Right atrium auricular region (tissue), 2 donors: ENCODE measurements at places on chromosomes 5 and 9.

- DNase-seq: peak; percentile 84
Observed at GRCh38 chr9:110555551-110556331, 23.8 kb downstream of the SVEP1 start.

GRCh38 chr9:85402551-85402950, 339.2 kb downstream of the AGTPBP1 start:
- no peak for DNase-seq

- no peak for DNase-seq
Observed at GRCh38 chr5:97141031-97141430, 1.4 kb downstream of the LIX1 start.

DNA sequence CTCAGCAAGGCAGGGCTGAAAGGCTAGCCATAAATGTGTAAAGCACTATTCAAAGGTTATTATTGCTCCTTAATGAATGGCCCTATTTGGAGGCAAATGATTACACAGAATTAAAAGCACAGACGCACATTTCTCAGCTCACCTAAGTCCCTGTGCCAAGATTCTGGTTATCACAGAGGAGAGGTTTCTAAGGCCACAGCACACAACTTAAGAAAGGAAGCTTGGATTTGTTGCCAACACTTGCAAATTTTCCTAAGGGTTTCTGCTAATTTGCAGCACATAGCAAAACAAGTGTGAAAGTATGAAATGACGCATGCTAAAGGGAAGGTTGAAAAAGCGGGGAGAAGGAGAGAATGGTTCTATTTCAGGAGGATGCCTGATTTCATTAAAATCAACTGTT, 834.1 kb upstream of the C9orf72 start:
- DNase-seq: no peak

DNA sequence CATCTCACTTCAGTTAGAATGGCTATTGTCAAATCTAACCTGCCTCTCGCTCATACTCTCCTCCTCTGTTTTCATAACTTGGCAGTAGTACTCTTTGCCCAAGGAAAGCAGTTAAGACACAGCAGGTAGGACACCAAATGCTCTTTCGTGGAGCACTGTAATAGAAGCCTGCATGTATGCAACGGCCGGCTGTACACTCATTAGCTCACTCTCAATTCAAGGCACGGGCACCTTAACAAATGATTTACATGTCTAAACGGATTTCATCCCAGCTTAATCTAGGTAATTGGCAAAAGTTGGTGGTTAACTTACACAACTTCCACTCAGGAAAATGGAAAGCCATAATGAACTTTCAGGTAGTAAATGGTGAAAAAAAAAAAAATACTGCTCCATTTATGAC, 14.9 kb downstream of the DEPDC1B start:
- no peak for DNase-seq

GRCh38 chr5:1820381-1820780, 19.2 kb downstream of the NDUFS6 start:
- no peak for DNase-seq

DNA sequence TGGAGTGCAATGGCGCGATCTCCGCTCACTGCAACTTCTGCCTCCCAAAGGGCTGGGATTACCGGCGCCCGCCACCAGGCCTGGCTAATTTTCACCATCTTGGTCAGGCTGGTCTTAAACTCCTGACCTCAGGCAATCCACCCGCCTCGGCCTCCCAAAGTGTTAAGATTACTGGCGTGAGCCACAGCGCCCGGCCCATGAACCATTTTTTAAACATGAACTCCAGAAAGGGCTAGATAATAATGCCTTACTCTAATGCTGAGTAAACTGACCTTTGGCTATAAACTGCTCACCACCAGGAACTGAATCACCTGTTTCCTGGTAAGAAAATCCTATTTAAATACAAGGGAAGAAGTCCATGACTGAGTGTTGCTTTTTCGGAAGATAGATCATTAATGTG, 23.2 kb upstream of the DAB2 start:
- DNase-seq: no peak

- no peak for DNase-seq
Observed at GRCh38 chr5:109496112-109496511, 86.3 kb upstream of the PJA2 start.

- no peak for DNase-seq
Observed at GRCh38 chr5:39186289-39186688, 33.1 kb downstream of the FYB1 start.

GRCh38 chr5:178312880-178313282, 80.3 kb upstream of the PHYKPL start:
- peak; percentile 72 for DNase-seq

DNA sequence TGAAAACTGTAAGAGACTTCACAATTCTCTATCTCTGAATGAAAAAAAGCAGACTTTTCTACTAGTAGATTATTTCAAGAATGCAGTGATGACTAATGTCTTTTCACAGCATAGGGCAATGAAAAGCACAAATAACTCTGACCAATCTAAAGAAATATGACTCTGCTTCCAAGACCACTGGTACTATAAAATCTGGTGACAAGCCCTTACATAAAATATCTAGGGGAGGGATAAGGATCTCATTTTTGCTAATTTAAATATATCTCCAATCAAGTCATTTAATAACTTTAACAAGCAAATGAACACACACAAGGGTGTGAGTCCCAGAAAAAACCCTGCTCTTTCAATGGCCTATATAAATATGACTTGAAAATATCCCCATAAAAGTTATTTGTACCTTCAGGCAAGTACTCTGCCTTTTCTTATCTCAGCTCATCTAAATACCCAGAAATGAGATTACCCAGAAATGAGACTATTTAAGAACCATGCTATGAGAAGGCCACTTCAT, 105.2 kb downstream of the GNAQ start:
- DNase-seq: no peak

DNA sequence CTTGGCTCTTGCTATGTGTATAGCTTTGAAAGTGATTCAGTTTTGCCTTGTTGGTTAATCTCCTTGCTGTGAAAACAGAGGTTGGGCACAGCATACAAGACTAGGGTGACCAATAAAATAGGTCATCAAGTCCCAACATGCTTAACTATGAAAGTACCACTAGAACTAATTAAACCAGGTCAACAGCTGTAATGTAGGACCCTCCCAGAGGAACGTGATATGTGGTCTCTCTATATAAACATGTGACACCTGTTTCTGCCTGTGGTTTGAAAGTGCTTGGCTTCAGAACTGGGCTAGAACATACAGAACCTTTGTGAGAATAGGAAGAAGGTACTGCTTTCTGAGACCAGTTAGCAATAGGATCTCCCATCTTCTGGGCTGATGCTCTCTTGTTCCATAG, 297.1 kb downstream of the FBXL7 start:
- no peak for DNase-seq

DNA sequence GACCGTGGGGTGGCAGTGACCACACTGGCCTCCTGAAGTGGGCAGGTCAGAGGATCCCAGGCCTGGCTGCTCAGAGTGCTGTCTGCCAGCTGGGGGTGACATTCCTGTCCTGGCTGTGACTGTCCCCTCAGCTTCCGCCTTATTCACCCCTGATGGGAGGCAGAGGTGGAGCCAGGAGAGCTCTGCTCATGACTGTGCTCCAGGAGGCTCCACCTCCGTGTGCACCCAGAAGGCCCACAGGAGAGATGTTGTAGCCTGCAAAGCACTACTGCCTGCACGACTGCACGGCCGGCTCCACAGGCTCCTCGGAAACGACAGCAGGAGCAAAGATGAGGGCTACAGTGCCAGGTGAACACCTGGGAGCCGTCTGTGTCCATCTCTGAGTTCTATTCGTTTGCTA, 60.9 kb downstream of the ROPN1L start:
- no peak for DNase-seq

GRCh38 chr5:172321593-172321992, 38.0 kb upstream of the UBTD2 start:
- DNase-seq: no peak

- peak; percentile 9 for DNase-seq
Observed at GRCh38 chr5:6572825-6573380, 59.9 kb downstream of the NSUN2 start.

DNA sequence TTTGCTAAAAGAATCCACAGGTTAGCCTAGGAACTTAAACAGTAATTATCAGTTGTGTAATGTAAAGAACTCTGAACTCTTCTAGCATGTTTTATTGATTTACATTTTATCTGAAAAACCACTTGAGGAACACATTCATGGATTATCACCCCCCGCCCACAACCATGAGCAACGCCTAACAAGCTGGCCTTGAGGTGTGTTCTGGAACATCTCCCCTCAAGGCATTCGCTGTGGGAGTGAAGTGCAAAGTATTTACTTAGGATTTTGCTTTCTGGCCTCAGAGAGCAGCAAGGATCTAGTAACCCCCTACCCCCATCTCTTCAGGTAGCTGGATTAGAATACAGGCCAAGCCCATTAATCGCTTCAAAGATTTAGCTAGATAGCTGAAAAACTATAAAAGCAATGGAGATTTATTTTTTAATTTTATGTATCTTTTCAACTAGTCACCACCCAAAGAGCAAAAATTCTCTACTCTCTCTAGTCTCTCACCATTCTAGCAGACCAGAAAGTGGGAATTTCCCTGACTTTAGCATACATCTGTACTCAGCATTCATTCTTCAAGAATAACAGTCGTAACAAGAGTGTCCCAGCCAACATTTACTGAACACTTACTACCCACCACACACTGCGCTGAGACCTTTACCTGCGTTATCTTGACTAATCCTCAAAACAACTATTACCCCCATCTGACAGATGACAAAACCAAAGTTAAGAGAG, 37.2 kb downstream of the DDX31 start:
- DNase-seq: no peak

DNA sequence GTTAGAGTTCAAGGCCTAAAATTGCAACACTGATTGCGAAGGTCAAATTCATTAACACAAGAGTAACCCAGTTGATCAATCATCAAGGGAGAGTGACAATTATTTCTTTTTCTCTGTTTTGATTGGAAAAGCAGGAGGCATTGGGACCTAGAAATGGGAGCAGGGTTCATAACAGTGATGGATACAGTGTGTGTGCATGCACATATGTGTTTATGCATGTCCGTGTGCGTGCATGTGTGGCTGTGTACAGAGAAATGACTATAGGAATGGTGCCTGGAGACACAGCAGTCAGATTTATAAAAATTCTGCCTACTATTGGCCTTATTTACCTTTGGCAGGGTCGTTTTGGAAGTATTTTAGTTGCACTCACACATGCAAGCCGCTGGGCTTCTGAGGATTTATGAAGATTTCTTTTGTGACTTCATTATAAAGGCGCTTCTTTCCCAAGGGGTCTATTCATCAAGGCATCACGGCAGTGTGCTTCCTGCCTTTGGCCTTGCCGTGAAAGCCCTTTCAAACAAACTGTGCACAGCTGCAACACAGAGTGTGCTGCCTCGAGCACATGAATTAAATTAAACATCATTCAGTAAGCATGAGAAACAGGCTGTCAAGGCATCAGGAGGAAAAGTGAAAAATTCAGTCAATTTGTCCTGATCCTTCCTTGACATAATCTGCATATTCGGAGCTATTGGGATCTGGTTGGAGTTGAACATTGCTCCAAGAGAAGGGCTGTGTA, 122.8 kb upstream of the PUM3 start:
- no peak for DNase-seq

GRCh38 chr9:69805962-69806515, 14.6 kb upstream of the CFAP95 start:
- peak; percentile 68 for DNase-seq

- no peak for DNase-seq
Observed at GRCh38 chr5:73912821-73913271, 286.9 kb downstream of the ARHGEF28 start.

- no peak for DNase-seq
Observed at GRCh38 chr9:26033336-26033735, 355.1 kb upstream of the TUSC1 start.

DNA sequence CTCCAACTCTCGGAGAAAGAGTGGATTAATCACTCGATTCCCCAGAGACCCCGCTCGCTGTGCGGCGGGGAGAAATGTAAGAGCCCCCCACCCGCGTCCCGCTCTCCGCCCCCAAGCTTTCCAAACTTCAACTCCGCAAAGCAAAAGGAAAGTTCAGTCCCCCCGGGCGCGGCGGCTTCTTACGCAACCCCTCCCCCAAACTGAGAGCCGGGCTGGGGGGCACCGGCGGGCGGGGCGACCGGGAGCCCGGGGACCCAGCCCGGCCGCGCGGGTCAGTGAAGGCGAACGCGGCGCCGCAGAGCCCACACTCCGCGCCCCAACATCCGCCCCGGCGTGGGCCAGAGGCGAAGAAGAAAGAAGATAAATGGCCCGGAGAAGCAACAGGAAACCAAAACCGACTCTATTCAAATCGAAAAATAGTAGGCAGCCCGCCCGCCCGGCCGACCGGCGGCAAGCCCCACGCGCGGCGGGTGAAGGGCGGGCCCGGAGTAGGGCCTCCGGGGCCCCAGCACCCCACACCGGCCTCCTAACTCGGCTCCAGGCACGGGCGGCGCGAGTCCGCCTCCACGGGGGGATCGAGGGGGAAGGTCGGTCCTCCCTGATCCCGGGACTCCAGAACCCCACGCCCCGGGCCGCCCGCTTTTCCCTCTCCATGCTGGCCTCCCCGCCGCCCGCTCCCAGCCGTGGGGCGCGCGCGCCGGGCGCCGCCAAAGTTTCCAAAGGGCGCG, 720 bp downstream of the NOTCH1 start:
- no peak for DNase-seq

DNA sequence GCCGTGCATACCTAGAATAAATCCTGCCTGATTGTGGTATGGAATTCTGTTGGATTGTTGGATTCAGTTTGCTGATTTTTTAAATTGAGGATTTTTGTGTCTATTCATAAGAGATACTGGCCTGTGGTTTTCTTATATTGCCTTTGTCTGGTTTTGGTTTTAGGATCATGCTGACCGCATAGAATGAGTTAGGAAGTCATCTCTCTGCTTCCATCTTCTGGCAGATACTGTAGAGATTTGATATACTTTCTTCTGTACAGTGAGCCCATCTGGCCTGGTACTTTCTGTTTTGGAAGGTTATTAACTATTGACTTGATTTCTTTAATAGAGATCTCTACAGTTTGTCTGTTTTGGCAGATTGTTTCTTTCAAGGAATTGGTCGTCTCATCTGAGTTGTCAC, 14.7 kb downstream of the CEP72 start:
- DNase-seq: no peak

GRCh38 chr5:131384616-131385214, 120.9 kb downstream of the CDC42SE2 start:
- no peak for DNase-seq

DNA sequence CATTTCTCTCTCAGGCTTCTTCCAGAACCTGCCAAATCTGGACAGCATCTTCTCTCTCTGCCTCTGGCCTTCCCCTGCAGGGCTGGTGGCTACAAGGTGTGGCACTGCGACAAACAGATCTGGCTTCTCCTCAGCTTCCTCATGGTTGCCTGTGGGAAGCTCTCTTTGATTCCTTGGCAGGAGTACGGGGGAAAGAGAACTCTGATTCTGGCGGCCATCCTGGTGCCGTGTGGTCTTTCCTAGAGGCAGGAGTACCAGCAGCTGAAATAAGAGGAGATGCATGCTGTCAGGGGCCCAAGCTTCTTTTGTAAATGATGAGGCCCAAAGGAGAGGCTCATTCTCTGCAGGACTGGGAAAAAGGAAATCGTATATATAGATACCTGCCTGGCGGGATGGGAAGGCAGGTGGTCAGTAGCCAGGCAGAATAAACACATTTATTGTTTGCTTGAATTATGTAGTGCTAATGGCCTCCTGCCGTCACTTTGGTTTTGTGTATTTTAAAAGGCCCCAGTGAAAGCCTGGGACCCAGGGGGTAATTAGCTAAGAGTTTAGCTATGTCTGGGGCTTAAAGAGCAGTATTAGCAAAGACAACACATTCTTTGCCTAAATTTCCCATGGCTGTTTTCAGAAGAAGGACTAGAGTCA, at the start of gene CER1:
Gene CER1, minus strand, starts transcription at position 343 of the 645 bp plus-strand sequence. Its CDS starts 61 bp downstream, at position 282.
- no peak for DNase-seq

- no peak for DNase-seq
Observed at GRCh38 chr5:172807766-172808311, 26.2 kb upstream of the ERGIC1 start.

- no peak for DNase-seq
Observed at GRCh38 chr9:133701321-133701980, 36.7 kb downstream of the SARDH start.

GRCh38 chr9:88969646-88970373, 21.5 kb upstream of the S1PR3 start:
- DNase-seq: no peak
